ENCODE measurements at places on chromosomes 2 and 18.

GRCh38 chr2:32962690-32963089 lies 15.9 kb downstream of the LTBP1 start:
- DNase-seq, result no peak

GRCh38 chr2:218095853-218096252 lies 26.8 kb downstream of the RUFY4 start:
- DNase-seq, result no peak

DNA sequence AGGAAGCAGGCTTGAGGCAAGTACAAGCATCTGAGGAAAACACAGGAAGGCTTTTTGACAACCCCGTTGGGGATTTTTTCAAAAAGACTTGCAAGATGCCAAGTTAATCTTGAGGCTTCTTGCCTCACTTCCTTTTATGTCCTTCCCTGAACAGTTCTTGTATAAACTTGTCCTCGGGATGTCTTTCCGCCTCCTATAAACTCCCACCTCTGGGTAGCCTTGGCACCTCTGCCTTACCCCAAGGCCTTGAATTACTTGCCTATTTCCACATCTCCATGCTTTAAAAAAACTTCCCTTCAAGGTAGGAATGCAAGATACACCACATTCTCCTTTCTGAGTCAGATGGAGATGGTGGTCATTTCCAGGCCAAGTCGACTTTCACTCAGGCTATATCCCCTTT lies 106.4 kb upstream of the RBBP8 start:
- DNase-seq, result no peak

DNA sequence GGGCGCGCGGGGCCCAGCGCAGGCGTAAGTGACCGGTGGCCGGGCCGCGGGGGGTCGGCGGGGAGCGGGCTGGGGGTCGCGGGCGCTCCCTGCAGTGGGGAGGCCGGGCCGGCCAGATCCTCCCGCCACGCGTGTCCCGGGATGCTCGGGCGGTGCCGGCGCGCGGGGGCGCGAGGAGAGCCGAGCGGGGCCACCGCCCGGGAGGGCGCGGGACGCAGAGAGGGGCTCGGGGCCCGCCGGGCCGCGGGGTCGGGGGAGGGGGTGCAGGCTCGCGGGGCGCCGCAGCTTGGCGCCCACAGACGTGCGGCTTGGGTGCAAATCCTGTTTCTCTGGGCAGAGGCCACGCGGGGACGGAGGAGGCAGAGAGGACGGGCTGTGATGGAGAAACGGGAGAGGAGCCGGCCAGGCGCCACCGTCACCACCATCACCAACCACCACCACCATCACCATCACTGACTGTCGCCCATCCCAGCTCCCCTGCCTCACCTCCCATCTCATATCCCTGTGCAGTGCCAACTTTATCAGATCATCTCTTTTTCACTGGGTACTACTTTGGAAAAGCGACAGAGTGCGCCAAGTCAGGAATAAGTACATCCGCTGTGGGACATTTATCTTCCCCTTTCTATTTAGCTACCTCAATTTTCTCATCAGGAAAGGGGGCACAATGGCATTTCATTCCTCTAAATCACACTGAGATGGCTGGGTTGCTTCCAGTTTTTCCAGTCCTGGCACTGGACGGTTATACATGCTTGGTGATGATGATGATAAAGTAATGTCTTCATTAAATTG lies 97.2 kb upstream of the GPR45 start:
- no peak for DNase-seq

DNA sequence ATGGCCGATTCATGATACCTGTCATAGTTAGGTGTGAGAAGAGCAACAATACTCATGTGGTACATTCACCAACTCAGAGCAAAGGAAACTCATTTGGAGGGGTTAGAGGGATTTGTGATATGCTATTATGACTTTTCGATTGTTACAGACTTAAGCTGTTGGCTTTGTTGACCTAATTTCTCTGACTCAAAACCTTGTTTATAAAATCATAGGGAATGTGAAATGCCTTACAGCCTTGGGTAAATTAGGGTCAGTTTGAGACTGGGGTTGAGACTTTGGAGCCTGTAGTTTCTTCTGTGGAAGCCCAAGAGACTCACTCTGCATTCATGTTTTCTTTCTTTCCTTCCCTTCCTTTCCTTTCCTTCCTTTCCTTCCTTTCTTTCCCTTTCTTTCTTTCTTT lies 261.9 kb downstream of the LRRTM1 start:
- no peak for DNase-seq
